ENCODE measurements at places on chromosomes 13 and 19.

GRCh38 chr13:30113551-30113950 lies 193.8 kb downstream of the KATNAL1 start:
- no peak for DNase-seq

DNA sequence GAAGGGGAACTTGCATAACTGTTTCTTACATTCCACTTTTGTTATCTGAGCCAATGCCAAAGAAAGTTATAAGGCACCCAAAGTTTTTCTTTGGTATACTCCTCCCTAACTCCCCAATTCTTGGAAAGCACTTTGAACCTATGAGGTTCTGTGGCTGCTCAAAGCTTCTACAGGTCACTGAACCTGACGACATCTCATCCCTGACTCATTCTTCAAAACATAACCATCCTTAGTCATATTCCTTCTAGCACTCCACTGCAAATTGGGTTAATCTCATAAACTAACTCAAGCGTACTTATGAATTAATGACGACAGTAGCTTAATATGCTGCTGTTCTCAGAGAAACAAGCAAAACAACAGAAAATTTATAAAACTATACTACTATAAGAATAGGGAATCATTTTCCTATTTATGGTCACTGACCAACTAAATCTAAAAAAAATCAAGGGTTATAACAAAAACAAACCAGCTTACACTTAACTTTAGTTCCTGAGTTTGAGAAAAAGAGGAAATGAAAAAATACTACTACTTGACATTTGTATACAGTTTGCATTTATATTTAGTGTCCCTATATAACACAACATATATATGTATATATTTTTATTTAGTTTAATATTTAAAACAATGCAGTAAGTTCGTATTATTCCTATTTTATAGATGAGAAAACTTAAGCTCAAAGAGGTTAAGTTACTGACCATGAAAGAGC lies 69.1 kb downstream of the CAB39L start:
- no peak for DNase-seq

GRCh38 chr13:93744886-93745285 lies 518.3 kb downstream of the GPC6 start:
- no peak for DNase-seq

- no peak for DNase-seq
These were observed 7.9 kb downstream of the HPN start for GRCh38 chr19:35049456-35049855.

- no peak for DNase-seq
These were observed 72.8 kb upstream of the CLDN10 start for GRCh38 chr13:95479731-95480130.

- no peak for DNase-seq
These were observed 573 bp upstream of the ERCC5 start for GRCh38 chr13:102845289-102845629.

DNA sequence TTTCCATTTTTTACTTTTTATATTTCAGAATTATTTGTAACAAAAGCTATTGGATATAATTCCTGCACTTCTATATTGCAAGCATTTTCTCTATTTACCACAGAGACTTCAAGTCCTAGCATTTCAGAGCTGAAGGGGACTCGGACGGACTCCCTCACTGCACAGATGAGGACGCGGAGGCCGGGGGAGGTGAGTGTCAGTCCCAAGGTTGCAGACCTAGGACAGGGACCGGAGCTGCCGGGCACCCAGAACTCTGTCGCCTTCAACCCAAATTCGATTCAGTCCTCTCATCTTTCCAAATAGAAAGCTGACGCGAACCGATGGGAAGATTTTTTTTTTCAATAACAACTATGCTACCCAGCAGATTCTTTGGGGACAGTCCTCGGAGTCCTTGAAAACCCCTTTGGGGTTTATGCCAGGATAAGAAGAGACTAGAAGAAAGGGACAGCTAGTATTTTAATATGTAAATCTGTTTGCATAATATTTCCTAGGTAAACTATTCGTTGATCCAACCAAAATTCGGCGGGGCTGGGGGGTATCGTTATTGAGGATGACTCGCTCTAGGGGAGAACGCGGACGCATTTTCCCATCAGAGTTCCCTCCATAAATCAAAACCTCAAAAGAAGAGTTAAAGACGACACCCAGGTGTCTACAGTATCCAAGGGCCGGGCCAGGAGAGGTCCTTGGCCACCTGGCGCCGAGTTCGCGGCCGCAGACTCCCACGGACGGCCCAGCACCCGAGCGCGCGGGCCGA lies 803 bp downstream of the FLT3 start:
- no peak for DNase-seq

- no peak for DNase-seq
These were observed 516.3 kb upstream of the HTR2A start for GRCh38 chr13:47413112-47413511.

GRCh38 chr13:65378943-65379519 lies 1851.1 kb downstream of the PCDH9 start:
- DNase-seq, result no peak

- no peak for DNase-seq
These were observed 6.7 kb downstream of the PPP1R37 start for GRCh38 chr19:45099467-45100191.

GRCh38 chr13:110118106-110118505 lies 188.9 kb downstream of the COL4A1 start:
- DNase-seq, result no peak

DNA sequence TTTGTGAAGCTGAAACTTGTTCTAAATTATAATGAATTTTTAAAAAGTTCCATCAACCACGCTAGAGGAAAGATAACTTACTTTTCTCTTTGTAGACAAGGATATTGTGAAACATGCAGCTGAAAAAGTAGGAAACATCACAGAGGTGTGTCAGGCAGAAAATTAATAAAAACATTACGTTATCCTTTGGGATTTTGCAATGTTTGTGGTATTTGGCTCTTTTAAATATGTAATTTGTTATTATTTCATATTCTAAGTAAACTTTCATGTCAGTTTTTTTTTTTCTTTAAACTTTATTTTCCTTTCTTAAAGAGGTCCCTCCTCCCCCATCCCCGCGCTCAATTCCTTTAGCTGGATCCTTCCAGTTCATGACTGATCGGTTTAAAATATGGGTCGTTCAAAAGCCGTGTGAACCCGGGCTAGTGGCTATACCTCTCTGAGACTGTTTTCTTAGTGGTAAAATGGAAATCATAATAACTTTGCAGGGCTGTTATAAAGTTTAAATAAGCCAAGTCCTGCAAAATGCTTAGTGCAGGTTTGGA lies 740 bp upstream of the CCDC61 start:
- DNase-seq, result no peak

GRCh38 chr13:97111756-97112155 lies 110.4 kb upstream of the MBNL2 start:
- no peak for DNase-seq

GRCh38 chr19:18521692-18522123 lies at the start of gene ELL:
ELL (minus strand) TSS chr19:18522070; CDS start chr19:18522055, 15 bp downstream.
- DNase-seq, result no peak

DNA sequence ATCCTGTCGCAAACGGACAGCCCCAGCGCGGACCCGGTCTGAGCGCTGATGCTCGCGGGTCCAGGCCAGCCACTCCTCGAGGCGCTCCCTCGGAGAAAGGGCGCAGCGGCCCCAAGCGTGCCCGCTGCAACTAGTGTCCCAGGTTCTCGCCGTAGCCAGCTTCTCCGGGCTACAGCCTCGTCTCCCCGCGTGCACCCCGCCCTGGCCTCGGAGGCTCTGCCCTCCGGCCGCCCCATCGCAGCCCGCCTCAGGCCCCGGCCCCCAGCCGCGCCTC lies 487 bp downstream of the FLT1 start:
- no peak for DNase-seq

DNA sequence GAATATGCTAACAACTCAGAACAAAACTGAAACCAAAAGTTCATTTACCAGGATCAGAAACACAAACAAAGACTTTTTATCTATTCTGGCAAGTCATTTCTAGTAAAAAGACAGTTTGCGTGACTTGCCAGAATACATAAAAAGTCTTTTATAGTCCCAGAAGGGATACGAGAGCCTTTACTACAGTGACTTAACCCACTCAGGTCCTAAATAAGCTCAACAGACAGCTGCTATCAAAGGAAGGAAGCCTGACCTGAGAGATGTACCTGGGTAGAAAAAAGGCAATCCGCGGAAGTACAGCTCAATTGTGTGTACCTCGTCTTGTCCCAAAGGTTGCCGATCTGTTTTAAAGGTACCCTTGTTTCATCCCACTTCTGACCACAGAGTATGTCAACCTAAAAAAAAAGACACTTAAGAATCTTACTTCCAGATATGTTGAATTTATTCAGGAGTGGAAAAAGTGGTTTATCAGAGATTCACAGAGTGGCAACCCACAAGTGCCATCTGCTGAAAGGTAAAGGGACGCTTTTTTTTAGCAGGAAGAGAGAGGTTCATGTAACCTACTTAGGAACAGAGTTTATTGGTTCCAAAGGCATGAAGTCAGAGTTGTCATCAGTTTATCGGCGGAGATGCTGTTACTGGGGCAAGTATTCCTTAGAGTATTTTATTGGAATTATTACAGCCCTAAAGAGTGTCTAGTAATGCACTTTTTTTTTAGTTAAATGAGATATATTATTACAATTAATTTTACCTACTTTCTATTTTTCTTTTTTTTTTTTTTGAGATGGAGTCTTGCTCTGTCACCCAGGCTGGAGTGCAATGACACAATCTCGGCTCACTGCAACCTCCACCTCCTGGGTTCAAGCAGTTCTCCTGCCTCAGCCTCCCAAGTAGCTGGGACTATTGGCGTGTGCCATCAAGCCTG lies 69.7 kb upstream of the C1QTNF9B start:
- no peak for DNase-seq

DNA sequence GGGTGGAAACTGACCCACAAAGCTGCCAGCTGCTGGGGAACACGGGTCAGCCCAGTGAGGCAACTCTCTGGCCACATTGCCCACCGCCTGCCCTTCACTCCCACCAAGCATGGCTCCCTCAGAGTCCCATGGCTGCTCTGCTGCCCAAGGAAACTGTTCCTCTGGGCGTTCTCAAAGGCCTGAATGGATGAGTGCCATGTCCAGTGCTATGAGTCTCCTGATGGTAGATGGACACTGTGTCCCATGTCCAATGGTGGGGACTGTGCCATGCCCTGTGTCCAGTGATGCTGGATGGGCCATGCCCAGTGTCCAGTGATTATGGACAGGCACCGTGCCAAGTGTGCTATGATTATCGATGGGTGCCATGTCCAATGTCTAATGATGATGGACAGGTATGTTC lies 88.8 kb downstream of the ANKRD10 start:
- no peak for DNase-seq

GRCh38 chr13:50189450-50189849 lies 174.2 kb downstream of the KCNRG start:
- no peak for DNase-seq

- no peak for DNase-seq
These were observed 758.7 kb downstream of the SLITRK5 start for GRCh38 chr13:88429862-88430261.

GRCh38 chr13:99469041-99469440 lies 32.2 kb upstream of the TM9SF2 start:
- no peak for DNase-seq

DNA sequence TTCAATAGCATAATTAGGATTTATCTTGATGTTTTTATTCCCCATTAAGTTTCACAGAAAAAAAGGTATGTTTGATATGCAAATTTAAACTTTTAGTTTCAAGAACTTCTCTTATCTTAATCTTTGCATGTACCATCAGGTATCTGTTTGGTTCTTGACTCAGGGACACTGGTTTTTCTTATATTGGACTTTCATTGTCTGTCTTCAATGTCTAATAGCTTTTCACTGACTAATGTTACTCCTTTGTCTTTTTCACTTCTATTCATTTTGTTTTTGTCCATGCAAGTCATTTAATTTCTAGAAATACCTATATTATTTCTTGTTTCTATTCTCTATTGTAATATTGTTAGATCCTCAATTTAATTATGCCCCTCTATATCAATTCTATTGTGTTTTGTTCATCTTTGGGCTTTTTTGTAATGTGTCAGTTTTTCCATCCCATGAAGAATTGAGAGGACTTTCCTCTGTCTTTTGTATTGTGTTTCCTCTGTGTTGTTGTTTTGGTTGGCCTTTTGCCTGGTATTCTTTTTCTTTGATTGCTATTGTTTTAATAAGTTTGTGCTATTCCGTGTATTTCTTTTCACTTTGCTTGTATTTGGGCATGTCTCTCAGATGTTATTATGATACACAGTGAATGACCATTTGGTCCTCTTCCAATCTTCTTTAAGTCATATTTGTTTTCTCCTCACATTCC lies 58.3 kb upstream of the ANKRD10 start:
- DNase-seq, result no peak

DNA sequence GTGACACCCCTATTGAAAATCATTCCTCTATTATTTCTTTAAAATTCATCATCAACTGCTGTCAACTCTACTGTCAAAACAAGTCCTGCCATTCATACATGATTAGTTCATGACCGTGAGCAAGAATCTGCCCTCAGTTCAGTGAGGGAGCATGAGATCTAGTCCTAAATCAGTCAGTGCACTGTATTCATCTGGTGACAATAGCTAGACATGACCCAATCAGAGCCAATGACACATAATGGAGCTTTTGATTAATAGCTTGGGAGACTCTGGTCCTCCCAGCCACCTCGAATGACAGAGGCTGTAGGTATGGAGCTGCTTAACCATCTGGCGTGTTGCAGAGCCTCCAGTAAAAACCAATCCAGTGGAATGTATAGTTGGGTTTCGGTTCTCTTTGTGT lies 46.9 kb upstream of the ARGLU1 start:
- no peak for DNase-seq

DNA sequence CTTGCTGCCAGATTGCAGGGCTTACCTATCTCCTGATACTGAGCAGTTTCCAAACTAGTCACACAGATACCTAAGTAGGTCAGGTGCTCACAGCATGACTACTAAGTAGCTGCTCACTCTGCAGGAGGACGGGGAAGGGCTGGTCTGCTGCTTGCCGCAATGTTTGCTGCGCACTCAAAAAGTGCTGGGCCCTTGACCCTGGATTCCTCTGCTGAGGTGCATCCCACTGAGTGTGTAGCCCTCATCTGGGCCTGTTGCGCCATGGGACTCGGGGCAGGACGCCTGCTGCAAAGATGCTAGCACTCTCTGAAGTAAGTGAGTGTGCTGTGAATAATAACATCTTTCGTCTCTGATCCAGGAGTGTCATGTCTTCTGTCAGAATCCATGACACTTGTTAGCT lies 59.2 kb upstream of the MEDAG start:
- no peak for DNase-seq
